HT-29 (cell line): ENCODE measurements at places on chromosomes 12 and 14. TPM values are rescaled to one million over a fixed set of nuclear protein-coding genes. Genes with fewer than 3 reads are reported as not detected.

DNA sequence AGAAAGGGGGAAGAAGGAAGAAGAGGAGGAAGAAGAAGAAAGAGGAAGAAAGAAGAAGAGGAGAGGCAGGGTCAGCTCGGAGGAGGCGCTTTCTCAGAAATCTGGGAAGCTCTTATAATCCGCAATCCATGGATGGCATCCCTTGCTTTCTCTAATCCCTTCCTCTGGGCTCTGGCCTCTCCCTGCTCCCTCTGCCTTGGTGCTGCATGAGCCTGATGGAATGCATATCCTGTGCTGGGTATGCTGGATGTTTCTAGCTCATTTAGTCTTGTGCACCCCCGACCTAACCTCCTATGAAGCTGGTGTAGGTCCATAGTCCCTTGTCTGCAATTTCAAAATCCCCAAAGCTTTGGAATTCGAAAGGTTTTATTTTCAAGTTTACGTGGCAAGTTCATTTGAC, 94.2 kb upstream of the MYL2 start:
- DNase-seq, result no peak

DNA sequence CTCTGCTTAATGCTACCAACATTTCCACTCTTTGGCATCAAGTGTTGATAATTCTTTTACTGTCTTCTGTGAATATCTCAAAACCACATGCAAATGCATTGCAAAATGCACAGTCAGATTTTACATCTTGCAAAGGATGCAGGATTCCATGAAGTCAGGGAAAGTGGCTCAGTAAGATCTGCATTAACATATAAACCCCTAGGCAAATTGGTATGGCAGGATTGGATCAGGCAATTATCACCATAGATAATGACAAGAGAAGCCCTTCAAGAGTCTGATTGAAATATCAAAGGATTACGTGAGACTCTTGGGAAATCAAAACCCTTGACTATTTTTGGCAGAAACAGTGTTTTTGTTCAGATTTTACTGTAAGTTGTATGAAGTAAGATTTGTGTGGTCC, 71.0 kb downstream of the TMTC2 start:
- no peak for DNase-seq

GRCh38 chr14:51293149-51293911, 53.3 kb downstream of the TMX1 start:
- DNase-seq, result no peak

- no peak for DNase-seq
These were observed 55.3 kb downstream of the FIGNL2 start for GRCh38 chr12:51793201-51793600.

DNA sequence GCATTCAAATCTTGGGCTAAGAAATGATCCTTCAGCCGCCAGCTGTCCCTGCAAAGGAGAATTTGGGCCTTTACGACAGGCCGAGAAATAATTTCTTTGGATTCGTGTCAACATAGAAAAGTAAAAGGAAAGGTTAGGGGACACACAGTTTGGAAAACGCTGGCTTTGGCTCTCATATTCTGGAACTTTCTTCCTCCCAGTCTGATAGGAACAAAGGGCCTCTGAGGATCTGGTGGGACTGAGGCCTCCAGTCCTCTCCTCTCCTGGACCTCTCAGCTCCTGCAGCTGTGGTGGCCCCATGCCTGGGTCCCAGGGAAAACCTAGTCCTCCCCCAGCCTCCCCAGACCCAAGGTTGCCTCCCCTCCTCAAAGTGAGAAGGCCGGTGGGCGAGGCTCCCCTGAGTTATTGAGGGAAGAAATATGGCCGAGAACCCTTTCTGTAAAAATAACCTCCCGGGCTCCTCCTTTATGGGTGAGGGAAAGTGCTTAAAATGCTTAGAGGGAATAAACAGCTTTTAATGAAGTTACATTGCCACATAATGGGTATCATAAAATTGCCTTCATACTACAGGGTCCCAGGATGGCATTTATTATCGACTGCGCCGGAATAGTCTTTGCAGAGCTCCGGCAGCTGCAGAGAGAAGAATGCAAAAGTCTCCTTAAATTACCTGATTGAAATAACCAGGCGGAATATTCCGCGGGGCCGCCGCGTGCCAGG, 188.3 kb downstream of the PHETA1 start:
- DNase-seq, result no peak

NR2C1 gene
- total RNA-seq, result 26.5 and 27.4 TPM in 2 replicates

ESRRB gene
- total RNA-seq, result not detected in 2 replicates

TAS2R42 gene
- total RNA-seq, result not detected in 2 replicates
